ENCODE measurements at places on chromosomes 3 and 15.
A peak's percentile ranks its signal among the peaks of the same experiment; 100 is the strongest.

- DNase-seq: peak; percentile 56
Measured at GRCh38 chr3:139677388-139678155, at the start of gene NMNAT3. Gene NMNAT3 (minus strand): TSS chr3:139677972. CDS start chr3:139627724, 50,248 bp downstream.

GRCh38 chr3:22371607-22372291 is 620.7 kb upstream of the ZNF385D start:
- no peak for DNase-seq

GRCh38 chr15:47640901-47641300 is 76.4 kb upstream of the SEMA6D start:
- DNase-seq: no peak

DNA sequence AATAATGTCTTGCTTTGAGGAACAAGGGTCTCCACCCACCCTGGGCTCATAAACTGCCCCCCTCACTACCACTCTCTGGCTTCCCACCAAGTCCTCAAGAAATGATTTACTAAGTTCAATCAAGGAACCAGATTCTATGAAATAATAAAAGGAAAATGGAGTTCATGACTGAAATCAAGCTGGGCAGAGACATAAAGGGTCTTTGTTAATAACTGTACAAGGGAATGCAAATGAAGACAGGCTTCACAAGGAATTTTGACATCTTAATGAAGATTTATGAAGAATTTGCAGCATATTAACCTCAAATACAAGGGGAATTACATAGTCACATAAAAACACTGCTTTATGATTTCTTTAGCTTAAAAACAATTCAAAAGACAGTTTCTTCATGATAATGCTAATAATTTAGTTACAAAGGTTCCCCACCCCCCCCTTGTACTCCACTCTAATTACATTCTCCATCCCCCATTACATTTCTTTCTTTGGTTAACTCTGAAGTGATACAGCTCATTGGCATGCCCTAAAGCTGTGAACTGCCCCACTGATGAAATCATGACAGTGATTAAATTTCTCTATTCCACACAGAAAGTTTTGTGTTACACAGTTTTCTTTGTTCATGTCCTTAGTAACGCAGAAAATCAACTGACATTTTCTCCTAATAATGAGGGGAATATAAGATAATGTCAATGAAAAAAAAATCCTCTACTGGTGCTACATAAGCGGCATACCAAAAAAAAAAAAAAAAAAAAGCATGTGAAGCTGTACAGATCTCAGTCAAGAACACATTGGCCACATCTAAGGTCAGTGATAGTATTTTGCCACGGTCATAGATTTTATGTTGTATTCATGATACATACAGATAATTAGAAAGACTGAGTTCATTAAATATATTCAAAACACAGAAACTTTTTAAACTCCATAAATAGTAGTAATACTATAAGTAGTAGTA is 54.4 kb downstream of the WWTR1 start:
- DNase-seq: no peak

GRCh38 chr15:90022345-90022744 is 21.2 kb downstream of the ZNF710 start:
- no peak for DNase-seq

DNA sequence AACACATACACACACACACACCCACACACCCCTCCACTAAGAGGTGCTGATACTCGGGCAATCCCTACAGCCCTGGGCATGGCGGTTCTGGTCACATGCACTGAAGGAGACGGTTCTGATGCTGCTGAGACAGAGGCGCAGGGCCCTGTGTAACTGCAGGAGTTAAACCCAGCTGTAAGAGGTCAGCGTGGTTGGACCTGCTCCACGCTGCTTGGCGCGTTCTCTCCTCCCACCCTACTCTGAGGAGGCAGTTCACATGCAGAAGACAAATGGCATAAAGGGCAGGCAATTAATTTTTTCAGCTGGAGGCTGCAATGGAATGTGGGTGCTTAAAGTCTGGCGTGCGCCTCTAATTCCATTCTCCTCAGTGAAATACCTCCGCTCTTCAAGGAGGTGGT is 35.2 kb downstream of the GRK7 start:
- no peak for DNase-seq

DNA sequence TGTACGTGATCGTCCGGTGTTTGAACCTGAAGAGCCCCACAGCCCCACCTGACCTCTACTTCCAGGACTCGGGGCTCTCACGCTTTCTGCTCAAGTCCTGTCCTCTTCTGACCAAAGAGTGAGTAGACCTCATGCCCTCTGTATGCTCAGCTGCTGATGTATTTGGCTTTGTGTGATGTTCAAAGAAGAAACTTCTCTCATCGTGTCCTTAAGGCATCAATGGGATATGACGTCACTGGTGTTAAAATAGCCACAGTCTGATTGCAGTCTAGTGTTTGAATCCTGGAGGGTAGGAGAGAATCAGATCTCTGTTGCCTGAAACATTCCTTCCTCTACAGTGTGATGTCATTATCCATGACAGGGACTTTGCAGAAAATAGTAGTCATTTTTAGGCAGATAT is 28.1 kb downstream of the ABHD2 start:
- no peak for DNase-seq

DNA sequence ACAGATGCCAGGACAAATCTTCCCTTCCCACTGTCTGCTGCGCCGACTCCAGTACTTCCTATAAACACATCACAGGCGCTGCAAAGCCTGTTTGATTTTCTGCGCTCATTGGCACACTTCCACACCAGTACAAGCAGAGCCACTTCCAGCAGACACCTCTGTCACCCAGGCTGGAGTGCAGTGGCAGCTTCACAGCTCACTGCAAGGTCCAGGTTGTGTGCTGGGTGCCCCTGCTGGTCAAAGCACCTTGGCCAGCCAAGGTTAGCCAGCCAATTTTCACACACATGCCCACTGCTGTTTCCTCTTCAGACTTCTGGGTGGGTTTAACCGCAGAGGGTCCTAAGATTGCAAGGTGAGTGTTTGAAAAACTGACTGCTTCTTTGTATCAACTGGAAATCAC is 4.9 kb downstream of the CHDH start:
- DNase-seq: no peak

DNA sequence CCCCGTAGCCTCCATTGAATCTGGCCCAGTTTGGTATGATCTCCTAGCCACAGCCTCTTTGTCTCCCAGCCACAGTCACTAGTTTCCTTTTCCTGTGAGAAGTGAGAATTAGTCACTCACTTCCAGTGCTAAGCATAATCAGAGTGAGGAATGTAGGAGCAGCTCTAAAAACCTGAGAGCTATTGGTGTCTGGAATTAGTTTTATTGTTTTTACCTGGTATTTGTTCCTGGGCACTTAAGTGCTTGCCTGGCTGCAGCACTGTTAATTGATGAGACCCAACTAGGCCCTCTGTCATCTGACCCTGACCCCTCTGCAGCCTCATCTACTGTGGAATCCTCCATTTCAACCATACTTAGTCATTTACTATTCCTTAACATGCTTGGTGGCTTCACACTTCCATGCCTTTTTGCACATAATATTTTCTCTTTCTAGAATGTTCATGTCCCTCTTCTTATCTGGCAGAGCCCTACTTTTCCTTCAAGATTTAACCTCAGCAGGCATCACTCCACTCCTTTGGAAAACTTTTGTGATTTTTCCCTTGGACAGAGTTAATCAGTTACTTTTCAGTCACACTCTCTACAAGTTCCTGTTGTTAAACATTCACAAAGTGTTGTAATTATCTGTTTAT is 48.8 kb downstream of the PDE8A start:
- DNase-seq: no peak

DNA sequence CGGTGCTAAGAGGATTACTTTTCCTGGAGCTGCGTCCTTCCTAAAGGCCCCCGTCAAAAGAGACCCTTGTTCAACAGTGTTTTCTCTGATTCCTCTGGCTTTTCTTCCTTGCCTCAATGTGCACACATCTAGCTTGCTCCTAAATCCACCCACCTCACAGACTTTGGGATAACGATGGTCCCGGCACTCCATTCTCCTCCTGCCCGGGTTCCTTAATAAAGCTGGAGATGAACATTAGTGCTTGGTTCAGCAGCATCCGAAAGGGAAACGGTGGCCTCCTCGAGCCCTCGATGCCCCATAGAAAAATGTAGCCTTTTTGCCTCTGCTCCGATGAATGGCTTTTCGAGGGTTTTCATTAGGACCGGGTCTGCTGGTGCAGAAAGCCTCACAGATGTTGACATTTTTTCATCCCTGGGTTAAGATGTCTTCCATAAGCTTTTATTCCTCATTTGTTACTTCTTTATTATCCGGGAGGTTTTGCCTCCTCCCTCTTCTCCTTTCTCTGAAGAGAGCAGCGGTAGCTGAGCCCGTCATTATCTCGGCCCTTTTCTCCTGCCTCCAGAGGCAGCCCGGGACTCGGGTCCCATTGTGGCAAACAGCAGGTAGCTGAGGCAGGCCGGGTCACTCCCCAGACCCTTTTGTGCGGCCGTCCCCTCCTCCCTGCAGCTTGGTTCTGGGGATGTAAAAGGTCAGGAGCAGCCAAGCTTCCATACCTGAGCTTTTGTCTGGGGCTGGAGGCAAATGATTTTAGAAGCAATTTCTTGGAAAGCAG is 64.6 kb downstream of the CPN2 start:
- DNase-seq: no peak

DNA sequence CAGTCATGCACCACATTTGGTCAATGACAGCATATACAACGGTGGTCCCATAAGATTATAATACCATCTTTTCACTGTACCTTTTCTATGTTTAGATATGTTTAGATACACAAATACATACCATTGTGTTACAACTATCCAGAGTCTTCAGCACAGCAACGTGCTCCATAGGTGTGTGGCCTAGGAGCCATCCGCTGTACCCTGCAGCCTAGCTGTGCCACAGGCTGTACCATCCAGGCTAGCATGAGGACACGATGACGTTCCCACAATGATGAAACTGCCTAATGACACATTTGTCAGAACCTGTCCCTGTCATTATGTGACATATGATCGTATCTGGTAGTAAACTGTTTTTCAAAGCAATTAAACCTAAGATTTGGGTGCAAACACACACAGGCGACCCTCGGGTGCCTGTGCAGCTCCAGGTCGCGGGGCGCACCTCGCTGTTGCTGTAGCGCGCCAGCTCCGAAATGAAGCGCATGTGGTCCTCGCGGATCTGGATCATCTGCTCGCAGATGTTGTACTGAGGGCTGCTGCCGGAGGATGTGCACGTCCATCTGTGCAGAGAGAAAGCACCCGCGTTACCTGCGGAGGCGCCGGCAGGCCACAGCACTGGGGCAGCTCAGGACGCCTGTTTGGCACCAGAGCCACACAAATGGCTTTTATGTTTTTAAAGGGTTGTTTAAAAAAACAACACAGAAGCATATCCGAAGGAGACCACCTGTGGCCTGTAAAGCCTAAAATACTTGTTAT is 48.2 kb downstream of the CYFIP1 start:
- DNase-seq: no peak

All from stimulated activated CD8-positive, alpha-beta memory T cell treated with anti-CD3 and anti-CD28 coated beads, Interleukin-7, amount 100 ng/mL, for 4 hours (primary cell).